ENCODE measurements at places on chromosomes 4 and X. TPM values are rescaled to one million over a fixed set of nuclear protein-coding genes. Genes with fewer than 3 reads are reported as not detected.
A peak's percentile ranks its signal among the peaks of the same experiment; 100 is the strongest.

DNA sequence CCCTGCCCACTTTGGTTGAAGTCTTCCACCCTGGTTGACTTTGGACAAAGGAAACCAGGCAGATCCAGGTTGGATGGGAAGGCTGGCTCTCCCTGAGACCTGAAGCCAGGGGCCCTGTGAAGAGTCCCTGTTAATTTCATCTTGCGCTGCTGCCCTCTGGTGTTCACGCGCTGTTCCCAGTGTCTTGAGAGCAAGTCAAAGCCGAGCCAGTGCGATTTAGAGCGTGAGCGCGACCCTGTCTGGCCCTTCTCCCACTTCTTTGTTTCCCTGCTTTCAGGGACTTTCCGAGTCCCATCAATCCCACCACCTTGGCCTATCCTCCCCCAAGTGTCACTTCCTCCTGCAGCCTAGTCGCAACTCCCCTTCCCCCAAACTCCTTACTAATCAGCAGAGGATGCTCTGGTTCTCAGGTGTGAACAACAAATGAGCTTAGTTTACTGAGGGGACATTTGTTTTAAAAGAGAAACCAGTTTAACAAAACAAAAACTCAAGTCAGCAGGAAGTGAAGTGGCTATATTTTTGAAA lies 25.8 kb upstream of the CHRNA9 start:
- peak; percentile 71 for DNase-seq

LDB2 gene
- total RNA-seq: 21.8 TPM

DNA sequence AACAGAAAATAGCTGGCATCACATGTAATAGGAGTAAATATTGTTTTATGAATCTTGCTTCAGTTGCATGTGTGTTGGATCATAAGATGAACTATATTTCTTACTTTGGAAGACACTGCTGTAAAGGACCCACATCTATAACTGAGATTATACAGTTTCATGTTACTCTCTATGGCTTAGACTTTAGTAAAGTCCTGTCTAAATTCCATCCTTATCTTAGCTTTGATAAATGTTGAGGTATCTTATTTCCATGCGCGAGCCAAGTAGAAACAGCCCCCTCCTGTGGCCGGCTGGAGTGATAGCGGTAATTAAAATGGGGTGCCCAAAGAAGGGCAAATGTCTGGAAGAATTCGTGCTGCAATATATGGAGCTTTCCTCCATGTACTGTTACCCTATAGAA lies 43.0 kb downstream of the CCDC158 start:
- no peak for DNase-seq

DNA sequence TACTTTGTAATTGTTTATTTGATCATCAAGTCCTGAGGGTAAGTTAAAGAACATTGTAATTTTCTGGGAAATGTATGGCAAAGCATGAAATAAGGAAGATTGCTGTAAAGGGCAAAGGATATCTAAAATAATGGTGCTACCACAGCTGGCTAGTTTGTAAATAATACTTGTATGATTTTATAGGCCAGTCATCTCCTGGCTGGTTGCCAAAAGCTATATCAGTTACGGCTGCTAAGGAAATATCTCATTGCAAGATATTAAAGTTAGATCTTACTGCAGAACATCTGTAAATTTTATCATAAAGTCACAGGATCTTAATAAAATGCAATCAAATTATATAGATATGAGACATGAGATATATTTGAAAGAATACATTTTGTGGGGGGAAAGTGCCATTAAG lies 150.8 kb upstream of the CXCL13 start:
- DNase-seq: no peak
